ENCODE measurements at places on chromosomes 13 and 19.

- DNase-seq = no peak
These were observed 277.6 kb upstream of the DACH1 start for GRCh38 chr13:72144636-72145035.

DNA sequence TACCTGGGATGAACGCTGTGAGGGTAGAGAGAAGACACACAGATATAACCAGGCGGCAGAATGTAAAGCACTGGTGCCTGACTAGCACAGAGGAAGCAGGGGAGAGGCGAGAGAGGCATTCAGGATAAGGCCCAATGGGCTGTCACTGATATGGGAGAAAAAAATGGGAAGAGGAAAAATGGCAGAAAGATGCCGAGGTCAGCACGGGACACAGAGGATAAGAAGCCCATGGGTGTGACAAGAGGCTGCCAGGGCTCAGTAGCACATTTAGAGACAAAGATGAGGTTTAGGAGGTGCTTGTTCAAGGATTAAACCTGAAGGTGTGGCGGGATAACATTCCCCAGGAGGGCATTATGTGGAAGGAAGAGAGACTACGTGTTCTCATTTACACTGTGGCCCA lies 5.6 kb downstream of the SMG9 start:
- no peak for DNase-seq

GRCh38 chr13:30863796-30864195 lies 42.3 kb upstream of the MEDAG start:
- DNase-seq = no peak

DNA sequence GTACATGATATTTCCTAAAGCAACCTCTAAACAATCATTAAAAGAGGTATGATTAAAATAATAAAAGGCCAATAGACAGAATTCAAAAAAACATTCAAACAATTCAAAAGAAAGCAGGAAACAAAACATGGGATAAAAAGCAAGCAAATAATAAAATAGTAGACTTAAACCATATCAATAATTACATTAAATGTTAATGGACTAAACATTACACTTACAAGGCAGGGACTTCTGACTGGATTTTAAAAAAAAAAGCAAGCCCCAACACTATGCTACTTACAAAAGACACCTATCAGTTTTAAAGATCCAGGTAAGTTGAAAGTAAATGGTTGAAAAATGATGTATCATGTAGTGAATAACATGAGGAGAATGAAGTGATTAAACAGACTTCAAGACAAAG lies 65.2 kb downstream of the KLF2 start:
- DNase-seq = no peak

DNA sequence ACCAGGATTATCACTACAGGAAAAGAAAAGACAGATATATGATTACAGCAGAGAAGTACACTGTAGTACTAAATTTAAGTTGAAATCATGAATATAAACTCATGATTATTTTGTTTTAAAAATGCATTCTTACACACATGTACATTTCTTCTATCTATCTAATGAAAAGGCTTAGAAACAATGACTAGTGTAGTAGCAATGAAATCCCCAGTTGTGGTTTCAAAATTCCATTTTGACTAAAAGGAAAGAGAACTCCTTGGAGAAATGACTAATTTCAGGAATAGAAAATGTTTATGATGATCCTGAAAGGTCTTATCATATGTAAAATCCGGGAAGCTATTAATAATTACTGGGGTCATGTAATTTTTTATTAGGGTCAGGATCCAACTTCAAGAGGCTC lies 195.0 kb upstream of the STARD13 start:
- DNase-seq = no peak

- no peak for DNase-seq
These were observed 66.9 kb upstream of the DOCK9 start for GRCh38 chr13:99044764-99045163.

GRCh38 chr13:31018511-31018910 lies 86.1 kb downstream of the TEX26 start:
- DNase-seq = no peak

- no peak for DNase-seq
These were observed 7.9 kb downstream of the PPP1R37 start for GRCh38 chr19:45100846-45101252.

DNA sequence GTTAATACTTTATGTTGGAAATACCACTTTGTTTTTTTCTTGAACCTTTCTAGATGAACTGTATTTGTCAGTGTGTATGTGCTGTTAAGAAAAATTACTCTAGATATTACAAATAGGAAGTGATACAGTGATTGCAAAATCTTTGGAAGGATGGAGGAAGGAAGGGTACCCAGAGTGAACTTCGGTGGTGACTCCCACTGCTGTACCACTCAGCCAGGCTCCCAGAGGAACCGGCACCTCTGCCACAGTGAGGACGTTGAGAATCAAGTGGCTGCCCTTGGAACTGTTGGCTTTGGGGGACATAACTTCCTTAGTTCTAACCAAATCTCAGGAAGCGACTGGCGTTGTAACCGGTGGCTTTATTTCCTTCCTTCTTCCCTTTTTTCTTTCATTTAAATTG lies 184.7 kb downstream of the PCCA start:
- DNase-seq = no peak

DNA sequence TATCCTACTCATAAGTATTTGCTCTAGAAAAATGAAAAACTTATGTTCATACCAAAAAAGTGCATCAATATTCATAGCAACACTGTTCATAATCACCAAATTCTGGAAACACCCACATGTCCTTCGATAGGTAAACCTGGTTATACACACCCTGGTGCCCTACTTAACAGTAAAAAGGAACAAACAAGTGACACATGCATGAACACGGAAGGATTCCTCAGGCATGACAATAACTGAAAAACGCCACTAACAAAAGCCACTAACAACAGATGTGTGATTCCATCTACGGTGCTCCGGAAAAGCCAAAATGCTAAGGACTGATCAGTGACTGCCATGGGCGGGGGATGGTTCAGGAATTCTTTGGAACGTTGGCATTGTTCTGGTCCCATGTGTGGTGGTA lies 65.5 kb downstream of the STK24 start:
- no peak for DNase-seq

- no peak for DNase-seq
These were observed 40.6 kb upstream of the ZNF681 start for GRCh38 chr19:23799321-23799720.

- no peak for DNase-seq
These were observed 220.0 kb upstream of the SGCG start for GRCh38 chr13:22960827-22961226.

- DNase-seq = no peak
These were observed 574 bp downstream of the SH3GL1 start for GRCh38 chr19:4399812-4400134.

GRCh38 chr13:84377106-84377505 lies 494.8 kb upstream of the SLITRK1 start:
- no peak for DNase-seq

- DNase-seq = no peak
These were observed 30.5 kb downstream of the CERS4 start for GRCh38 chr19:8239528-8240273.

- DNase-seq = no peak
These were observed 418.8 kb downstream of the DACH1 start for GRCh38 chr13:71448080-71448630.

- DNase-seq = no peak
These were observed 62.0 kb upstream of the EDNRB start for GRCh38 chr13:77980592-77980991.

DNA sequence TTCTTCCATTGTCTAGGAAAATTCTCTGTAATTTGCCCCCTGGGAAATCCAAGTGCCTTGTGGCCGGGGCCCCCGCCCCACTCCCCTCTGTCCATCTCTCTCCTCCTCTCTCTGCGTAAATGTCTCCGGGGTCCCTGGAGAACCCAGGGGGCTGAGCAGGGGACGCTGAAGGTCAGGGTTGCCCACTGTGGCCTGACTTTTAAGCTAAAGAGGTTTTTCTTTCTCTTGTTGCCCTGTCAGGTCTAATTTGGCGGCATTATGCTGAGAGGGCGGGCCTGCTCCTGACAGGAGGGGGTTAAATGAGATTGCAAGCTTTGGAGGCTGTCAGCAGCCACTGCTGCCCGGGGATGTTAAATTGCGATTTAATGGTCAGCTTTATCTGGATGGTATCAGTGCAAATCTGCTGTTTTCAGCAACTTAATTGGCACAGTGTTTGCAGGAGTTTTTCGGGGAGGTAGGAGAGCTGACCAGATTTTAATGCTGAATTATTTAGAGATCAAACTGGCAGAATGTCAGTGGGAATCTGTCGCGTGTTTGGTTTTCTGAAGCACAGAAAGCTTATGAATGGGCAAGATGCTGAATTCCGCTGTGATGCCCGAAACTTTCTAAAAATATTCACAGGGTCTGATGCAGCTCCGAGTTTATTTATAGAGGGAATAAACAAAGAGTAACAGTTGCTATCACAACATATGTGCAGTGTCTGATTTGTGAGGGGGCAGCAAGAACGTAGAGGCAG lies 93.2 kb upstream of the SOX1 start:
- no peak for DNase-seq

DNA sequence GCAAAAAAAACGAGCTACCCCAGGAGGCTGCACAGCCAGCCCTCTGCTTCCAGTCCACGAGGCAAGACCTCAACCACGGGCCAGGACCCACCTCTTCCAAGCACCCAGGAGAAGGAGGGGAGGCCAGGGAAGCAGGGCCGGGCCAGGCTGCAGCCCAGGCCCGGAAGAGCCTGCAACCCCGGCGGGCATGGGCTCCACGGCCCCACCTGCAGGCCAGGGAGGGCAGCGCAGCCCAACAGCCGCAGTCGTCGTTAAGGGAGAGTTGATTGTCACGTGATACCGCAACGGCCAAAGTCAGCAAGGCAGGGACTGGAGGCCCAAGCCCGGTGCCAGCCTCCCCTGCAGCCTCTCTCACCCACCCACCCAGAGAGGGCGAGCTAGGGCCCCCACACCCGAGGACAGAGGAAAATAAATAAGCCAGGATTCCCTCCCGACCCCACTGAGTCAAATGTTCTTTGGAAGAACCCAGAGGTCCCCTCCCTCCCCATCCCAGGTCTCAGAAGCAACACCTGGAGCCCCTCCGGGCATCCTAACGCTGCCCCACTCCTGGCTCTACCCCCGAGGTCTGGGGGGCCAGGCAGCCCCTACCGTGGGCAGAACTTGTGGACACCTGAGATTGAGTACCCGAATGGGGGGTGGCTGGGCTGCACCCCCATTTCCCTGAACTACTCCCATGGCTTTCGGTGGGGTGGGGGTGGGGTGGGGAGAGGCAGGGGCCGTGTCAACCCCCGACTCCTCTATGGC lies 5.2 kb upstream of the REXO1 start:
- no peak for DNase-seq

DNA sequence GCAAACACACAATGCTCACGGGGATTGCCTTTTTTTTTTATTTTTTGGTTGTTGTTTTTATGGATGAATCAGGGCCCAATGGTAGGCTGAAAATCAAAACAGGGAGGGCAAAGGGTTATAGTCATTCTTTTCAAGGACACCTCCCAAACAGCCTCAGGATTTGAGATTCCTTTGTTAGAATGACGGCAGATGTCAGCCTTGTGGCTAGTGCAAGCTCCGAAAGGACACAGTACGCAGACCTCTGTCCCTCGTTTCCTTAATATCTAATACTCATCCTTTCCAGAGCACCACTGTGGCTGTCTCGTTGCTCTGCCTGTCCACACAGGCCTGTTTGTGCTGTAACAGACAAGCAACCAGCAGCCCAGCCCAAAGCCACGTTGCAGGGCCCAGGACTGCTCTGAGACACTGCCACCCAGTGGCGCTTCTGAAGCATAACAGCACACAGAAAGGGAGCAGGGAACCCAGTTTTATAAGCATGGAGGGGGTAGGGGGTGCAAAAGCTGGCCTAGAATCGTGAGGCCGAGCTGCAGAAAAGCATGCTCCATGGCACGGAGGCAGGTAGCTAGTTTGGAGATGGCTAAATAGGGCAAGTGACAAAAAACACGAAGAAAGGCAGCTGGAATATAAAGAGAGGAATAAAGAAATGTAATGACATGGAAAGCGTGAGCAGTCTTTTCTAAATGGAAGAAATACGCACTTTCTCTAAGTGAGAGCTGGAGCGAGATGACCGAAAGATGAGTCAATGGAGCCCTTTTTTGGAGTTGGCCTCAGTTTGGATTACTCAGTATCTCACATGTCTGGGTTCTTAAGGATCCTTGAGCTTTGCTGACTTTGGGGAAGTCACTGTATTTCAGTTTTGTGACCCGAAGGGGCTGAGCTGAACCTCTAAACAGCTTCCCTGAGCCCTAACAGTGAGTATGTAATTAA lies 40.7 kb upstream of the MEDAG start:
- DNase-seq = peak; percentile 88

- DNase-seq = no peak
These were observed 17.8 kb downstream of the SHC2 start for GRCh38 chr19:443005-443404.

DNA sequence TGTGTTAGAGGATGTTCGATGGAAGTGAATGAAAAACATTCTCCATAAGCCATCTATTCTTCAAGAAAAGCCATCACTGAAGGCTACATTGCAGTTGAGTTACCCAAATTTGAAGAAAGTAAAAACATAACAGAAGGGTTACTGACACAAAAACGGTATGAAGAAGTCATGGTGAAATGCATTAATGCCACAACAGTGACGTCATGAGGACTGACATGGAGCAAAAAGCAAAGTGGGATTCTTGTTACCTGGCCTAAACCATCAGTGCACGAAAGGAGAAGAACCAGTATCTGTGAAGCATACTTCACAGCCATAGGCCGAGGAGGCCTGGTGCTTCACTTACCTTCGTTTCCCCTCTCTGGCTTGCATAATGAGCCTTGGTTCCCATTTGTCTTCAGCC lies 58.7 kb downstream of the LRRC63 start:
- no peak for DNase-seq
